ENCODE measurements at places on chromosomes 7 and 10.

DNA sequence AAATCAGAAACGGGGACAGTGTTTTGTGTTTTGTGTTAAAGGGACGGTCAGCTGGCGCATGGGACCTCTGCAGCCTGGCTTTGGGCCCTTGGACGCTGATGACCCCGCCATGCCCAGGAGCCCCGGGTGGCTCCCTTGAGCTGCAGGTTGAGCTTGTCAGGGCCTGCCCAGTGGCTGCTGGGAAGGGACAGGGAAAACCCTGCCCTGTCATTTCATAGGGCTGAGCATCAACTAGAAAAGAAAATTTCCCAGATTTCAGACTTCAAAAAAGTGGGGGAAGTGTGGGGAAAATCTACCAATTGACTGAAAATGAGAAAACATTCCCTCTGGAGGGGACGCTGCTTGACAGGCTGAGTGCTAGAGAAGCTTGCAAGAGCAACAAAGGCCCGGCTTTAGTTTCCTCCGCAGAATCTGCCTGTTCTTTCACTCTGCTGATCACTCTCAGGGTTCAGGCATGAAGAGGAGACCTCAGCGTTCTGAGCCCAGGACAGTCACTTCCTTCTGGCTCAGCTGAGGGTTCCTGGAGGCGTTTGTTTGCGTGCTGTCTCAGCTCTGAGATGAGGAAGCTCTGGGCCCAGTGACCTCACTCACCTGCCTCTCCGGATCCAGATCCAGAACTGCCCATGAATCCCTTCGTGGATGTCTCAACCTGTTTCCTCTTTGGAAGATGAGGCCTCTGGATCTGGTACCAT, 18.6 kb upstream of the DNAJB6 start:
- no peak for DNase-seq

- DNase-seq = no peak
These were observed 38.5 kb downstream of the BNIP3 start for GRCh38 chr10:131943021-131943814.

- no peak for DNase-seq
These were observed 318.8 kb upstream of the IGFBP3 start for GRCh38 chr7:46239846-46240245.

DNA sequence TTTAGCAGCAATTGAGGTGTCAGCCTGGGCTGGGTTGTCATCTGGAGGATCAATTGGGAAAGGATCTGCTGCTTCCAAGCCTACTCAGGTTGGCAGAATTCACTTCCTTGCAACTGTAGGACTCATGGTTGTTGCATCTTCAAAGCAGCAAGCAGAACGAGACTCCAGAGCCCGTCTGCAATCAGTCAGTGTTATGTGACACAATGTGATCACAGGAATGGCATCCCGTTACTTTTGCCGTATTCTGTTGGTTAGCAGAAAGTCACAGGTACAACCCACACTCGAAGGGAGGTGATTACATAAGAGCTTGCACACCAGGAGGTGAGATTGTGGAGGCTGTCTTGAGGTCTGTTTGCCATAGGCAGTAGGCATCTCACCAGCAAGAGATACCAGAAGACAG, 15.4 kb upstream of the LYZL1 start:
- DNase-seq = no peak

DNA sequence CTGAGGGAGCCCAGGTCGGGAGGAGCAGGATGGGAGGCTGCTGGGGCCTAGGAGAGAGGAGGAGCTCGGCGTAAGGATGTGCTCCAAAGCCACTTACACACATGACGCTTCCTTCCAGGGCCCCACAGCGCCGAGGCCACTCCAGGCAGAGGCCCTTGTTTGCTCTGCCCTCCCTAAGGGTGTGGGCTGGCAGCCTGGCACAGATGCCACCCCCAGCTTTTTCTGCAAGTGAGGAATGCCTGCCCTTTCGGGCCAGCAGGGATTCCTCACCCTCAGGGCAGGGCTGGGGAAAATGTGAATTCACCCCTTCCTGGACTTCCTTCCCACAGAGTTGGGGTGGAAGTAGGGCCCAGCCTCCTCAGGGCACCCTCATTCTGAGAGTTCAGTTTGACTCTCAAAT, 5.6 kb upstream of the AQP1 start:
- DNase-seq = no peak

DNA sequence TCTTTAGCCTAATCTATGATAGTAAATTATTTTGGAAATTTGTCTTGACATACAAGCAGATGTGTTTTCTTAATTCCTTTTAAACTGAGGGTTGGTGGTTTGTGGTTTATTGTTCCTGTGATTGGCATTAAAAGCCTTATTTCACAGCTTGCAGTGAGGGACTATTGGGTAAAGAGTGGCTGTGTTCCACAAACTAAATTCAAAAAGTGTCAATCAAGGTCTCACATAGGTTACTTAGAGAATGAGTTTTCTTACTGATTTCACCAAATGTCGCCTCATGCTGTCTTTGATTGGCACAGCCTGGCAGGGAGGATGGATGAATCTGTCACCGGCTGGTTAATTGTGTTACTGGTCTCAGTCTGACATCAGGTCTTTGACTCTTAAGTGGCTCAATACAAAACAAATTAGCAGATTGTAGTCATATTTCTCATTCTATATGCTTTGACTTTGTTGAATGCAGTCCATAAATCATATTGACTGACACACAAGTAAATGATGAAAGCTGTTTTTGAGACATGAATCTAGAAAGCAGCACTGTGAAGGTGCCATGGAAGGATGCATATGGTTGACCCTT, 66.8 kb upstream of the CYP26C1 start:
- DNase-seq = no peak

DNA sequence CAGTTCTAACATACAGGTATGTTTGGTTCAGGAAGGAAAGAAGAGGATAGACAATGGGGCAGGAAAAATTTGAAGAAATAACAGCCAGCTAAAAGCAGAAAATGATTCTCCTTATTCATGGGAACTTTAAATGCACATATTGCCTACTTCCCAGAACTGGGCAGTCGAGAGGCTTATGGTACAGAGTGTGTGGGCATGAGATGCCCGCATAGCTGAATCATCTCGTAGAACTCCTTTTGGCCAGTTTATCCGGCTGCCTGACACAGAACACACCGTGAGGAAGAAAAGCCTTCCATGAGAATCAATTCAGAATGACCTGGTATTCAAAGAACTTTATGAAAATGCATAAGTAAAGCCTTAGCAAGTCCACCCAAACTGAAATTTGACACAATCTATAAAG, 471.6 kb downstream of the SH2D4B start:
- no peak for DNase-seq

GRCh38 chr10:6678211-6678803, 98.2 kb upstream of the PRKCQ start:
- no peak for DNase-seq

DNA sequence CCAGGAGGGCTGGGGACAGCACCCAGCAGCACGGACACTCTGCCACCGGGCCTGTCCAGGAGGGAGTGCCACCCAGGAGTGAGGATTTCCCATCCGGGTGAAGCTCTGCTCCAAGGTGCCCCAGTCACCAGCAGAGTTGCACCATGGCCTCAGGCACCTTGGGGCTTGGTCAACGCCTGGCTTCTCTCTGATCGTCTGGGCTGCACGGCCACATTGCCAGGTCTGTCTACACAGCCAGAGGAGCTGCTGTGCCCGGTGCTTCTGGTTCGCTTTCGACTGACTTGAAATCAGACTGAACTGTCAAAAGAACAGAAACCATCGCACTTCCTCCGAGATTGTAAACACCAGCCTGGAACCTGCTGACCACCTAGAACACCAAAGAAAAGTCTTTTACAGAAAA, 12.0 kb downstream of the SHH start:
- no peak for DNase-seq

- no peak for DNase-seq
These were observed 2.0 kb upstream of the KMT2E start for GRCh38 chr7:105011831-105012502.

DNA sequence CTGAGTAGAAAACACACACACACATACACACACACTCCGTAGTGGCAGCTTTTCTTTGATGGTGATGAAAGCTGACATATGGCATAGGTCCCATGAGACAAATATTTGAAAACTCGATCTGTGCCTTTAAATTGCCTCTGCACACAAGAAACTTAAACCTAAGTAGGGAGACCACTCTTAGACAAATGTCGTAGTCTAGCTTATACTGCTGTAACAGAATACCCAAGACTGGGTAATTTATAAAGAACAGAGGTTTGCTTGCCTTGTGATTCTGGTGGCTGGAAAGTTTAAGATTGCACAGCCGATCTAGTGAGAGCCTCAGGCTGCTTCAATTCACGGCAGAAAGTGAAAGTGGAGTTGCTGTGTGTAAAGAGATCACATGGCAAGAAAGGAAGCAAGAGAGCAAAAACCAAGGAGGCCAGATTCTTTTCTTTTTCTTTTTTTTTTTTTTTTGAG, 489.4 kb upstream of the SORCS1 start:
- peak; percentile 31 for DNase-seq

DNA sequence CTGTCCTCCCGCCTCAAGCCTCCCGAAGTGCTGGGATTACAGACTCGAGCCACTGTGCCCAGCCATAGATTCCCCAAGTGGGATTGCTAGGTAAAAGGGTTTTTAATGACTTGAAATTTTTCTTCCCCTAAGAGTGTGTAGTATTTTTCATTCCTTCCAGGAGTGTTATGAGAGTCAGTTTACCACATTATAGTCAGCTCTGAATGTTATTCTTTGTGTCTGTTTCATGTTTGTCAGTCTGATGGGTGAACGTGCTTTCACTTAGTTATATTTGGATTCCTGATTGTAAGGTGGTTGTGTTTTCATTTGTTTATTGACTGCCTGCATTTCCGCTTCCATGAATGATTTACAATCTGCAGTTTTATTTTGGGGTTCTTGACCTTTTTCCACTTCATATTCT, 6.3 kb downstream of the ZNF212 start:
- DNase-seq = no peak

DNA sequence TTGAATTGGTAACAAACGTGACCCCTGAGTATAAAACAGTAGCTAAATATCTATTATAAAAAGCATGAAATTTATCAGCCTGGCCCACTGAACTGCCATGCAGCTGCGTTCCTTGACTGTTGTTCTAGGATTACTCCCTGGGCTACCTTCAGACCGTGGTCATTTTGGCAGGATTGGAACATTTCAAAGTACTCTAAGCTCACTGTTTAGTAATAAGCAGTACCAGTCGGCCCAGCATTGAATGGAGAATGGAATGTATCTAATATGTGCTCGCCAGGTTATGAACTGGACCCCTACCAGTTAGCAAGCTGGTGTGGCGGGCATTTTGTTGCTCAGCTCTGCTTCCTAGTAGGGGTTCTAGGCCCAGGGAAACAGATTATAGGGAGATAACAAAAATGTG, 112.2 kb downstream of the SEMA3C start:
- no peak for DNase-seq

GRCh38 chr10:131775433-131775832, 125.4 kb upstream of the PPP2R2D start:
- no peak for DNase-seq

DNA sequence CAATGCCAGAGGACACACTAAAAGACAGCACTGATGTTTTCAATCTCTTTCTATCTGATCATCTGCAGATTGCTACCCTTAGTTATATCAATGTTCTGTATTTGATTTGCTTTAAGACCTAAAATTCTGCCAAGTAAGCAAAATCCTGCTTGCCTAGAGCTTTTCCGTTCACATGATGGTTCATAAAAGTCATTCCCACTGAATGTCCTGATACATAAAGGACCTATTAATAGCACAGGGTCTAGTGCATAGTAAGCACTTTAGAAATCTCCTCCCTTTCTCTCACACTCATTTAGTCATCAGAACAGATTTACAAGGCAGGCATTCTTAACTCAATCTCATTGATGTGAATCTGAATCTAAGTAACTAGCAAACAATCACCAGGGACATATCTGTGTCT, 68.8 kb downstream of the PCGF5 start:
- no peak for DNase-seq

GRCh38 chr7:99255463-99255862, 17.2 kb upstream of the MYH16 start:
- no peak for DNase-seq

DNA sequence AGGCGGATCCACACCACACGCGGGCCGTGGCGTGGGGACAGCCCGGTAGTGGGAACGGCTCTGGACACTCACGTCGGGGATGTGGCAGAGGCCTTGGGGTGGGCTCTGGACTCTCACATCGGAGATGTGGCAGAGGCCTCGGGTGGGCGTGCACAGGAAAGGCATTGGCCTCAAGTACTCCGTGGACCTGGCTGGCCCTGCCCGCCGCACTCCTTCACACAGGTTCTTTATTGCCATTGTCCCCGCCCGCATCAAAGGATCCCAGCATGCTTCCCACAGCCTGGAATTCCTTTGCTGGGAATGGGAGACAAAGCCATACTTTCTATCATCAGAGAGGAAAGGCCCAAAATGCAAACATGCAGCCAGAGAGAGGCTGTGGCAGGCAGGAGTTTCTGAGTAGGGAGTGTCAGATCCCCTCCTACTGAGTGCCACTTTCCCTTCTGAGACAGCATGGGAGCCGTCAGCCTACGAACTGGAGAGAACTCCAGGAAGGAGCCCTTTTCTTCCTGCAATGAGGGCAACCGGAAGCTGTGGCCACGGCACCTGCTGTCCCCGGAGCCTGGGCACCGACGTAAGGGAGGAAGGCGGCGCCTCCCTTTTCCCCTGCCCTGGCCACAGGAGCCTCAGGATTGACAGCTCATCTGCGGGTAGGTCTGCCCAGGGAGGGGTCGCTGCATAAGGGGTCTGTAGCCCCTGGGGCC, 51.5 kb downstream of the RBM17 start:
- DNase-seq = no peak

DNA sequence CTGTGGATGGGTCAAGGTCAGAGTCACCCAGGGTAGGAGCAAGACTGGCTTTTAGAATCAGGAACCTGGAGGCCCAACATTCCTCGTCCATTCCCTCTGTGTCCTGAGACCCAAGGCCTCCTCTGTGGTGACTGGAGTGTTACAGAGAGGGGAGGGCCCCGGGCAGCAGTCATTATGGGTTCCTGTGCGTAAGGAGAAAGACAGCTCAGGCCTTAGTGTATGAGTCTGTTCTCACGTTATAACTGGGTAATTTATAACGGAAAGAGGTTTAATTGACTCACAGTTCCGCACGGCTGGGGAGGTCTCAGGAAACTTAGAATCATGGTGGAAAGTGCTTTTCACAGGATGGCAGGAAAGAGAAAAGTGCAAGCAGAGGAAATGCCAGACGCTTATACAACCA, 422.3 kb downstream of the TCERG1L start:
- no peak for DNase-seq

DNA sequence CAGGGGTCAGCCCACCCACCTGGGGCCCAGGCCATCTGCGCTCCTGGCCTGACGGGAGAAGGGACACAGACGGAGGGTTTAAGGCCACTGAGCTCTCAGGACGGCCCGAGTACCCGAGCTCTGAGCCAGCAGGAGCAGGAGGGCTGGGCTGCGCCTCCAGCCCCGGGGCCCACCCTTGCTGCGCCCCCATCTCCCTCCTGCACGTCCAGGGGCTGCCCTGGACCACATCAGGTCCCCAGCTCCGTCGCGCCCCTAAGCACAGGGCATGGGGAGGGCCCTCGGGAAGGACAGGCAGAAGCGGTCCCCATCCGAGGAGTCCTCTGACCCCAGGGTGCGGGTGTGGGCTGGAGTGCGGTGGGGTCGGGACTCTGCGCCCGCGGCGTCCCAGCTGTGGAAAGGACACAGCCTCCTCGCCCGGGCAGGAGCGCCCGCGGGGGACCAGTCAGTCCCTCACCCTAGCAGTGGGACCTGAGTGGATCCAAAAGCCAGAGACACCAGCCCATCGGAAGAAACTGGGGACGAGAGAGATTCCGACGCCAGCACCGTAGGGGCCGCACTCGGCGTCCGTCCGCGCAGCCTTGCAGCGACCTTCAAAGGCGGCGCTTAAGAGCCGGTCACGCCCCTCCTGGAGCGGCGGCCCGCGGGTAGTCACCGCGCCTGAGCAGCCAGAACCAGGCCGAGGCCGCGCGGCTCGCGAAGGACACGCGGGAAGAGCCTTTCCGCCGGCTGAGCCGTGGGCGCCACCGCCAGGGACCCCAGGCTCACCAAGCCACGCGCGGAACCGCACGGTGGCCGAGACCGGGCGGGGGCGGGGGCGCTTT, 15.9 kb downstream of the CAMK2B start:
- DNase-seq = no peak
